ENCODE measurements at places on chromosomes 4 and X.

GRCh38 chr4:166896254-166896653 is 338.0 kb downstream of the SPOCK3 start:
- DNase-seq: no peak

GRCh38 chr4:184362396-184362795 is 112.0 kb downstream of the IRF2 start:
- no peak for DNase-seq

GRCh38 chr4:155609455-155610059 is 57.1 kb upstream of the GUCY1A1 start:
- no peak for DNase-seq

GRCh38 chr4:82969414-82969813 is 41.2 kb downstream of the LIN54 start:
- DNase-seq: no peak

GRCh38 chr4:73021634-73022033 is 47.9 kb downstream of the COX18 start:
- peak; percentile 4 for DNase-seq

GRCh38 chrX:12891915-12892506 is 14.4 kb upstream of the TLR8 start:
- no peak for DNase-seq

GRCh38 chr4:108060686-108061321 is 71.1 kb downstream of the HADH start:
- DNase-seq: no peak

DNA sequence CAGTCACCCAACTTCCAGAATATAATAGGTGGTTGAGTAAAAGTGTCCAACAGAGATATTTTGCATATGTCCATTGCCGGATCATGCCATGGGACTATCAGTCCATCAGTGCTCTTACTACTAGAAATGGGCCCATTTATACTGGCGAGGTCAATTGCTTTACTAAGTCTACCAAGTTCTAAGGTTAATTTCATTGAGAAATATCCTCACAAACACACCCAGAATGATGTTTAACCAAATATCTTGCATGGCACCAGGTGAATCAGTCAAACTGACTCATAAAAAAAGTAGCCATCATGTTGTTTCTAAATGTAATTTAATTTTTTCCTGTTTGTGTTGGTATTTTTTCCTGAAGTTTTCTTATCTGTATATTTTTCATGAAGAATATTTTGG is 1217.0 kb downstream of the RAPGEF2 start:
- no peak for DNase-seq

DNA sequence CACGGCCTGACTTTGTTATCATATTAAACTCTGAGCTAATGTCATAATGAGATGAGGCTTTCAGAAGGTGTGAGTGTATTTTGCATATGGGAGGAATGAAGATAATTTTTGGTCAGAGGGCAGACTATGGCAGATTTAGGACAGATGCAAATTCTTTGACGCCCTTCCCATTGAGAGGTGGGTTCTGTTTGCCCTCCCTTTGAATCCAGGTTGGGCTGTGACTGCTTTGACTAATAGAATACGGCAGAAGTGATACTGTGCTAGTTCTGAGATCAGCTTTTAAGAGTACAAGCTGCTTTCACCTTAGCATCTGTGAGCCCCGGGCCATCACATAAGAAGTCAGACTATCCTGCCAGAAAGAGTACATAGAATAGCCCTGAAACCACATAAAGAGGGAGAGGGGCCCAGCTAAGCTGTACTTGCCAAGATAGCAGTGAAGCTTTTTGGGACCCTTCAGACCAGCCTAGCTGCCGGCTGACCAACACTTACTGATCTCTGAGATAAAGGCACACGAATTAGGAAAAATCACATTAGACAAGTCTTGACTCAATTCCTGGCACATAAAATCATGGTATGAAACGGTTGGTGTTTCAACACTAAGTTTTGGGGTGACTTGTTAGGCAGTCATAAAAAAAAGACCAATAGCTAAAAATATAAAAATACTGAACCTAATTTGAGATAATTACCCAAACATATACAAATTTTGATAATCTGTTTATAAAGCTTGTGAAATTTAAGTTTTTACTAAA is 166.7 kb upstream of the SH3RF1 start:
- DNase-seq: no peak

DNA sequence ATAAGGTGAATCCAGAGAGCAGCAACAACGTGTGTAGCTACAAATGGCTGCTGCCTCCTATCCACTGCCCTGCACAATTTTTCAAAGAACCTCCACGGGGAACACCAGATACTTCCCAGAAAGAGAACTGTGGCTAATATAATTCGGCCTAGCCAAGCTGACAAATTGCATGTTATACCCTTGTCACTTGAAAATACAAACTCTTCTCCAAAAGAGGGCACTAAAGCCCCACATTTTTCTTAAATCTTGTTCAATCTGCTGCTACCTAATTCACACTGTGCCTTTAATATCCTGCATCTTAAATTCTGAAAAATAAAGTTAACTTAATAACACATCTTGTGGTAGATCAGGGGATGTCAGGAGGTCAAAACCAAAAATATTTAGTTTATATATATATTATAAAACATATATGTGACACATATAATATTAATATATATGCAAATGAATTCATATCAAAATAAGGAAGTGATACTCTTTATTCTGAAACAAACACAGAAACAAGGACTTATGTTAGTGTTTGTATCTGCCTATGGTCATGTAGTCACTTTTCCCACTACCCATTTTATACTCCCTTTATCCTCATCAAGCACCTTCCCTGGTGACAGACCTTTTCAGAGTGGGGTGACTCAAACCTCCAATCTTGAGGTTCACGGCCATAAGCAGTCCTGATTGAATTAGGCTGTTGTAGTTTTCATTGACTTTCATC is 24.1 kb downstream of the CT45A1 start:
- DNase-seq: no peak

GRCh38 chrX:109939498-109939897 is 63.4 kb upstream of the TMEM164 start:
- DNase-seq: no peak

- DNase-seq: no peak
Measured at GRCh38 chrX:25108481-25108880, 92.7 kb upstream of the ARX start.

- DNase-seq: no peak
Measured at GRCh38 chrX:132631579-132632232, 142.9 kb upstream of the MBNL3 start.

- no peak for DNase-seq
Measured at GRCh38 chr4:16329125-16329796, 103.0 kb upstream of the TAPT1 start.

DNA sequence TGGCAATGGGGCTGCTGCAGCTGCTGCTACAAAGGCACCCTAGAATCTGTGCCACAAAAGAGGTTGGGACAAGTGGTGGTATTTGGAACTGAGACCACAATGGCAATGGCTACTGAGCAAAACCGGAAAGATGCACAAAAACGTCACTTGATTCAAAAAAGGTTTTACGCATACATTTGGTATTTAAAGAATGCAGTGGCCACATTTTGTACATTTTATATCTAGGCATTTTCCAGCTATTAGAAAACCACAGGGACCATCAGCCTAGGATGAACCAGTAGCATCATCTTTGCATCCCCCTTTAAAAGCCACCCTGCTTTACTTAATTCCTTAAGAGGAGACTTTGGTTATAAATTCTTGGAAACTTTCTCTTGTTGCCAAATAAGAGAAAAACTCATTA is 104.8 kb upstream of the CXCL13 start:
- no peak for DNase-seq

DNA sequence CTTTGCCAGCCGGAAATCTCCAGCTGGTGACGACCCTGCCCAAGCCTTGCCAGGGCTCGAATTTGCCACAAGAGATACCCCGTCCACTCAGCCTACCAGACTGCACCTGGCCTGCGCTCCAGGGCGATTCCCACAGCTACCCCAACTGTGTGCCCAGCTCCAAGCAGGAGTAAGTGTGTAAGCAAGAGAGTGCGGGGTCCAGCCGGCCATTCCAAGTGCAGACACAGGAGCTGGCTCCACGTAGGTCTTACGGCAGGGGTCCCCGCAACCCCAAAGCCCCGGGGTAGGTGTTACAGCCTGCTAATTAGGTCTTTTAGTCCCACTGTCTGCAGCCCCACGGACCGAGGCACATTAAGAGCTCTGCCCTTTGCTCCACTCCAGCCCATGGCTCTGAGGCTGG is 1305.2 kb downstream of the ARAP2 start:
- DNase-seq: no peak

DNA sequence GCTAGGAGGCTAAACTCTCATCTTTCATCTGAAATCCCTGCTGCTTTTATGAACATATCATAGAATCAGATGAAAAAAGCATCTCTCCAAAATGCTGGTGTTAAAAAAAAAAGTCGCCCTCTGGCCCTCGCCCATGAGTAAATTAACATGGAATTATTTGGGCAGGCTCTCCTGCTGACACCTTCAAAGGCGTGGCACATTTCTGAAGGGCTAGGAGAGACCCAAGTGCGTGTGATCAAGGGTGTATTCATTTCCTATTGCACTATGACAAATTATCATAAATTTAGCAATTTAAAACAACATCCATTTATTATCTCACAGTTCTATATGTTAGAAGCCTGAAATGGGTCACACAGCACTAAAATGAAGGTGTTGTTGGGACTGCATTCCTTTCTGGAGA is 5.1 kb downstream of the ANXA3 start:
- no peak for DNase-seq

DNA sequence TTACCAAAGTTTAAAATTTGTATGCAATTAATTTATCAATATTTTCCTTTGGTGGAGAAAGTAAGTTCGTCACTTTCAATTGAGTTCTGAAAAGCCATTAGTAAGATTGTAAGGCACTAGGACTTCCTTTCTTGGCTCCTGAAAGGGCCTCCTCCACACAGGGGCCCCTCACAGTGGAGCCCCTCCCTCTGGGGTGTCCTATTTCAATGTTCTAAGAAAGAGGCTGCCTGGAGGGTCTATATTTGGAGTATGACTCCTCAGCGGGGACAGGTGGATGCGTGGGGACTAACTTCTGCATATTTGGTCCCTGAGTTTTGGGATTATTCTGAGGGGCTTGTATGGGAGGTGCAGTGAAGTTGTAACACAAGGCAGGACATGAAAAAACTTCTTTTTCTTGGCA is 1.6 kb upstream of the ARMCX4 start:
- no peak for DNase-seq

GRCh38 chr4:84677995-84678394 is 95.1 kb downstream of the CDS1 start:
- no peak for DNase-seq

DNA sequence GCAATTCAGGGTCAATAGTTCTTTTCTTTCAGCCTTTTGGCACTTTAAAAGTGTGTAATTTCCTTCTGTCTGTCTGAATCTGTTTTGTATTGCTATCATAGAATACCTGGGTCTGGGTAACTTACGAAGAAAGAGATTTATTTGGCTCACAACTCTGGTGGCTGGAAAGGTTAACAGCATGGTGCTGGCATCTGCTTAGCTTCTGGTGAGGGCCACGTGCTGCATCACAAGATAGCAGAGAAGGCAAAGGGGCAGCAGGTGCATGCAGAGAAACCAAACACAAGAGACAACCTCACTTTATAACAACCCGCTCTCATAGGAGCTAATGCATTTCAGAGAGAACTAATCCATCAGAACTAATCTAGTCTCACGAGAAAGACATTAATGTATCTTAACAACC is 18.8 kb downstream of the RGN start:
- DNase-seq: no peak

- DNase-seq: no peak
Measured at GRCh38 chr4:16083241-16084191, at the start of gene PROM1. Gene PROM1 (minus strand): TSS chr4:16084023. CDS start chr4:16075906, 8,117 bp downstream.

DNA sequence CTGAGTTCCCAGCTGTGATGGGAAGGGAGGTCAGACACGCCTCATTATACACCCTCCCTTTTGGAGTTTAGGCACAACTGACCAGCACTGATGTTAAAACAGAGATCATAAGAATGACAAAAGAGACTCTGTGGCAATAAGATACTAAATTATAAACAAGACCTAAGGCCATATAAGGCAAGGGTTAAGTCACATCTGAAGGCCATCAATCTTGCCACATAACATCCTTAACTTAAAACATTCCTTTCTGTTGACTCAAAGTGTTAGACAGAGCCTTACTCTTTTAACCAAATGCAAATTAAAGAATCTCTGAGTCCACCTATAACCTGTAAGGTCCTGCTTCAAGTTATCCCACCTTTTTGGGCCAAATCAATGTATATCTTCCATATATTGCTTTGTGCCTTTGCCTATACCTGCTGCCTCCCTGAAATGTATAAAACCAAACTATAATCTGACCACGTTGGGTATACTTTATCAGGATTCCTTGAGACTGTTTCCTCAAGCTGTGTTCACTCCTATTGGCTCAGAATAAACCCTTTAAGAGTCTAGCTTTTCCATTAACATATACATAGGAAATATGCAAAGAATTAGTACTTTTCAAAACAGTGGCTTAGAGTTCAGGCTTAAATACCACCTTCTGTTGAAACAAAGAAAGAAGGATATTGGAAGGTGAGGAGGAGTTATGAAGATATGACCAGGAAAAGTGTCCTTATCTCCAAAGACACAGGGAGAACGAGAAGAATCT is 214.4 kb upstream of the PPP1R2C start:
- DNase-seq: no peak

DNA sequence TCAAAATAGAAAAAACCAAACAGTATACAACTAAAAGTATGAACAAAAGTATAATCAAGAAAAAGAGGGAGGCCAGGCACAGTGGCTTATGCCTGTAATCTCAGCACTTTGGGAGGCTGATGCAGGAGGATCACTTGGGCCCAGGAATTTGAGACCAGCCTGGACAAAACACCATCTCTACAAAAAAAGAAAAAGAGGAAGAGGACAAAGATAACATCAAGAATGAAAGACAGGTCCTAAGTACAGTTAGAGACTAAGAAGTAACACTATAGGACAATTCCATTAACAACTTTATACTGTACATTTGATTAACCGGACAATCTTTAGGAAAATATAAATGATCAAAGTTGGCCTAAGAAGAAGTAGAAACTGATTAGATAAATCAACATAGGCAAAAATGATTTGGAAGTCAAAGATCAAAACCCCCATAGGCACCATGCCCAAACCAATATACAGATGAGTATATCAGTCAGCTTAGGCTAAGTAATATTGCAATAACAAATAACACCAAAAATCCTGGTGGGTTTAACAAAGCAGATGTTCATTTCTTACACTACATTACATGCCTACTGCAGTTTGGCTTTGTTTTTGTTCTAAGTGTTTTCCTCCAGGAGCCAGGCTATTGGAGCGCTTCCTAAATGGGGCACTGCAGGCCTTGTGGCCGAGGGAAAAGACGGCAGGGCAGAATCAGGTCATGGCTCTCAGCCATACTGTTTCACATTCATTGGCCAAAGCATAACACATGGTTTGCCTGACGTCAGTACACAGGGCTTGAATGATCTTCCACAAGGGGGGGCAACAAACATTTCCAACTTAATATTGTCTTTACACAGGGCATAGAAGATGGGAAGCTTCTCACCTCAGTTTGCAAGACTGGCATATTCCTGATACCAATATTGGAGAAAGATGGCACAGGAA is 42.2 kb upstream of the HGFAC start:
- DNase-seq: no peak

- DNase-seq: no peak
Measured at GRCh38 chr4:146450524-146450923, 71.2 kb downstream of the SLC10A7 start.

Measured in NCI-H187 (cell line).